ENCODE measurements at places on chromosomes 2 and 18. TPM values are rescaled to one million over a fixed set of nuclear protein-coding genes. Genes with fewer than 3 reads are reported as not detected.

Gene COLEC11
- total RNA-seq, result not detected

Gene GPR17
- not detected for total RNA-seq

Gene ATP8B1
- total RNA-seq, result not detected

Gene ZNF521
- total RNA-seq, result not detected

Gene NDC80
- total RNA-seq, result 51.3 TPM

Gene MC2R
- not detected for total RNA-seq

Gene COX5B
- 209 TPM for total RNA-seq

Gene PROM2
- total RNA-seq, result 1.4 TPM

Gene FTCDNL1
- 0.71 TPM for total RNA-seq

Gene TWIST2
- total RNA-seq, result not detected

Gene SERPINB4
- not detected for total RNA-seq
